ENCODE measurements at places on chromosomes 16 and 17.

DNA sequence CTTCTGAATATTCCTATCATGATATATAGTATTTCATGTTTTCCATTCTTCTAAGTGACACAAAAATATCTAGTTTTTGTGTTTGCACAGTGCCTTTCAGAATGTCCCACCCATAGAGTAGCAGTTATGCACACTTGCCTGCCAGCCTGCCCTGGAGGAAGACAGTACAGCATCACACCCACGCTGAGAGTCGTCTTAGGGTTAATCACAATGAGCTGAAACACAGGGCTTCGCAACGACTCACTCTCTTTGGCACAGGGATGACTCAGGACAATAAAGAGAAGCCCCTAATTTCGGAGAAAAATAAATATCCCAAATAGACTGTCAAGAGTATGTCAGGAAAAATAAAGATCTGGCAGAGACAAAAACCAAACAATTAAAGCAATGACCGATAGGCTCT is 11.6 kb upstream of the NDUFAB1 start:
- DNase-seq = peak; percentile 10

DNA sequence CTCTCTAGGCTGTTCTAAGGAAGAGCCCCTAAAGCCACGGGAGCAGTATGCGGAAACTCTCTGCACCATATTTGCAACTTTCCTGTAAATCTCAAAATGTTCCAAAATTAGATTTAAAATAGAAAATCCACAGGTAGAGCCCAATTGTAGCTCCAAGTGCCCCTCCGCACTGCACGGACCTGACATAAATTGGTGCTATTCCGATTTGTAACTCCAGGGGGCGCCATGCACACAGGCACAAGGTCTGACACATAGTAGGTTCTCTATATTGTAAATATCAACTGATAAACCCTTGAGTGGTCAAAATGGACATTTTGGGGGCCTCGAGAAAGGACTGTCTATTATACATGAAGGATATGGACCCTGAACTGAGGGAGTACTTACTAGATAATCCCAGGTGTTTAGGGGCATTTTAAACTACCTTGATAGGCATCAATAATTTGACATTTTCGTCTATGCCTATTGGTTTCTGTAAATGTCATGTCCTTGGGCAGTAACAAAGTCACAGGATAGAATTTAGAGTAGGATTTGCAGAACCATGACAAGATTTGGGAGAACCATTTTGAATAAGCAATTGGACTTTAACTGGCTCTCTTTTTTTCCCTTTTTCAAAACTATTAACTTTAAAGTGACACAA is 36.6 kb upstream of the TMEM132E start:
- DNase-seq = peak; percentile 39

DNA sequence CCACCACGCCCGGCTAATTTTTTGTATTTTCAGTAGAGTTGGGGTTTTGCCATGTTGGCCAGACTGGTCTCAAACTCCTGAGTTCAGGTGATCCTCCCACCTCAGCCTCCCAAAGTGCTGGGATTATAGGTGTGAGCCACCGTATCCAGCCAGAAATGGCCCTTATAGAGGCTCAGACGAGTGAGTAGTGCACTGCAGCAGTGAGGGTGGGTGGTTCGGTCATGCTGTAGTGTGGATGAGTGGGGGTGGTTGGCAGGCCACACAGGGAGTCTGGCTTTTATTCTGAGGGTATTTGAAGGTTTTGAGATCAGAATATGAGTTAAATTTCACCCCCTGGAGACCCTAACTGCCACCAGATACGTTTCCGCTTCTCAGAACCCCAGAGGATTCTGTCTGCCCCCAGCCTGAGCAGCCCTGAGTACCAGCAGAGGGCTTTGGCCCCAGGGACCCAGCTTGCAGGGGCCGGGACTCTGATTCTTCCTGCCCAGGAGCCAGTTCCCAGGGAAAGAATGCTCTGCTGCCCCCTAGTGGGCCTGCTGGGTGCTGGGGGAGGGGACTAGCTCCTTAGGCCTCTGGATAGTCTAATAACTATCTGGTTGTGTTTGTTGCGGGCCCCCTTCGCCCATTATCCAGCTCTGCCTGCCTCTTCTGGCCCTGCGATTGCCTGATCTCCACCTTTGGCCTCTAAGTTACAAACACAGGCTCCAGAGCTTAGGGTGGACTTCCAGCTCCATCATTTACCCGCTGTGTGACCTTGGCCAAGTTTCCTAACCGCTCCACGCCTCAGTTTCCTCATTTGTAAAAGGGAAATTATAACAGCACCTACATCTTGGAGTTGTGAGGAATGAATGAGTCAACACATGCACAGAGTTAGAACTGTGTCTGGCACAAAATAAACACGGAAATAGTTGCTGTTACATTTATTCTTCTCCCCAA is 2.0 kb downstream of the ZNF771 start:
- peak; percentile 90 for DNase-seq

DNA sequence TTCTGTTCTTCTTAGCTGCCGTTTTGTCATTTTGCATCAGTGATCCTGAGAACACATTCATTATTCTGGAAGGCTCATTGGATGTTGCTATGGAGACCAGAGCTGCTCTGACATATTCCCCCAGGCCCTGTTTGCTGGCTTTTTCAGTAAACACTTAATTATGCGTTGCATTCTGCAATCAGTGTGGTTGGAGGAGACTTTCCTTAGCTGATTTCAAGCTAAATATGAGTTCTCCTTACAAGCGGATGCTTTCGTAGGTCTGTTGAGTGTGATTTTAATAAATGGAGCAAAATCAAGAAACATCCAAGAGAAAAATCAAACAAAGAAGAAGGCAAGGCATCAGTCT is 38.2 kb upstream of the NUDT7 start:
- DNase-seq = no peak

DNA sequence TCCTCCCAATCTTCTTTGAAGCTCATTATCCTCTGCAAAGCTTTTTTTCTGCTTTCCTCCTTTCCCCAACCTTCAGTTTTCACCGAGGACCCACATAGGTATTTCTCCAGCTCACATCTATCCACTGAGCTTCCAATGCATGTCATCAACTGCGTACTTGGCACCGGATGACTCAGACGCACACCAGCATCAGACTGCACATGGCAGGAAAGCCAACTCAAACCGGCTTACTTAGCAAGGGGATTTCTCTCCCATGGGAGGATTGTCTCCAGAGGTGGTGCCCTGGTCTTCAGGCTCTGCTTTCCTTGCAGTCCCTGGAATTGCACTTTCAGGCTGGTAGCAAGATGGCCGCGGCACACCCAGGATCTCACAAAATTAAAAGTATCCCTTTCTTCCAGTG is 1.7 kb upstream of the AKTIP start:
- no peak for DNase-seq

DNA sequence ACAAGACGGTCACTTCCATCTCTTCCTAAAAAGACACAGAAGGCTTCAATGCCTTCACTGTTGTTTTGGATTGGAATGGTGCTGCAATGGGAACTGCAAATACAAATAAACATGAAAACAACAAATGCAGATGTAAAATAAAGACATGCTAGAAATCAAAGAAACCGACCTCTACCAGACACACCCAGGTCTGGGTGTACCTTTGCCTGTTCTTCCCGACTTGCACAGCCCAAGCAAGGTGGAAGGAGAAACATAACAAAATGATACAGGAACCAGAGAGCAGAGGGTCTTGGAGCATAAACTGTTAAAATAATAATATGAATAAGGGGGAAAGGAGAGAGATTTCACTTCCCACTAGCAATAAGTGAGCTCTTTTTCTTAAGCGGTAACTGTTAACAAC is 17.3 kb downstream of the RFFL start:
- no peak for DNase-seq

GRCh38 chr16:87837627-87838289 is 31.5 kb downstream of the SLC7A5 start:
- no peak for DNase-seq

DNA sequence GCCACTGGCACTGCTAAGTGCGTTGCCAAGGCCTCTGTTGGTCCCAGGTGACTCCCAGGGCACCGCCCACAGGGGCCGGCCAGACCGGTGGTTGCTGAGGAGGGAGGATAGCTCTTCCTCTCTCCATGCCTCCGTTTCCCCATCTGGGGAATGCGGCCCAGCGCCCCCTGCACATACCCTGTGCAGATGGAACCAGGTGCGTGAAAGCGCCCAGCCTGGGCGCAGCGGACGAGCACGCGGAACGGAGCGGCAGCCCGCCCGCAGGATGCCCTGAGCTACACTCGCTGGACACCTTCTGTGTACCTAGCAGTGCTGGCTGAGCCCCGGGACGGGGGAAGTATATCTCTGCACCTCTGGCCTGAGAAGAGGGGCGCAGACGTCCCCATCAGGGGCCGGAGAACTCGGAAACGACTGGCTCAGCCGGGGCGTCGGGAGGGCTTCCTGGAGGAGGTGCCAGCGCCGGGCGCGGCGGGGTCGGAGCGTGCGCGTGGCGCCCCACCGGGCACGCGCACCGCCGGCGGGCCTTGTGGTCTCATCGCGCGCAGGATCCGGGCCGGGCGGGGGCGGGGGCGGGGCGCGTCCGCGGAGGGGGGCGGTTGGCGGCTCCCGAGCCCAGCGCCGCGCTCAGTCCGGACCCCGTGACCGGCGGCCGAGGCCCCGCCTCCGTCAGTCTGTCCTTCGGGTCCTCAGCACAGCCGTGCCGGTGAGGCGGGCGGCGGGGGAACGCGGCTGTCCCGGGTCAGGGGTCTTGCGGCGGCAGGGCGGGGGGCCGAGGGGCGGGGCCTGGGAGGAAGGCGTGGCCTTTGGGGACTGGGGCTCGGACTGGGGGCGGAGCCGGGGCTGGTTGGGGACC is at the start of the genes CCDC78 and HAGHL:
Gene CCDC78, minus strand, starts transcription at position 6 of the 853 bp plus-strand sequence. CDS start 76 bp downstream, outside the sequence.
Gene HAGHL, plus strand, starts transcription at position 669 of the 853 bp plus-strand sequence. CDS start 404 bp downstream, outside the sequence.
- DNase-seq = peak; percentile 73

DNA sequence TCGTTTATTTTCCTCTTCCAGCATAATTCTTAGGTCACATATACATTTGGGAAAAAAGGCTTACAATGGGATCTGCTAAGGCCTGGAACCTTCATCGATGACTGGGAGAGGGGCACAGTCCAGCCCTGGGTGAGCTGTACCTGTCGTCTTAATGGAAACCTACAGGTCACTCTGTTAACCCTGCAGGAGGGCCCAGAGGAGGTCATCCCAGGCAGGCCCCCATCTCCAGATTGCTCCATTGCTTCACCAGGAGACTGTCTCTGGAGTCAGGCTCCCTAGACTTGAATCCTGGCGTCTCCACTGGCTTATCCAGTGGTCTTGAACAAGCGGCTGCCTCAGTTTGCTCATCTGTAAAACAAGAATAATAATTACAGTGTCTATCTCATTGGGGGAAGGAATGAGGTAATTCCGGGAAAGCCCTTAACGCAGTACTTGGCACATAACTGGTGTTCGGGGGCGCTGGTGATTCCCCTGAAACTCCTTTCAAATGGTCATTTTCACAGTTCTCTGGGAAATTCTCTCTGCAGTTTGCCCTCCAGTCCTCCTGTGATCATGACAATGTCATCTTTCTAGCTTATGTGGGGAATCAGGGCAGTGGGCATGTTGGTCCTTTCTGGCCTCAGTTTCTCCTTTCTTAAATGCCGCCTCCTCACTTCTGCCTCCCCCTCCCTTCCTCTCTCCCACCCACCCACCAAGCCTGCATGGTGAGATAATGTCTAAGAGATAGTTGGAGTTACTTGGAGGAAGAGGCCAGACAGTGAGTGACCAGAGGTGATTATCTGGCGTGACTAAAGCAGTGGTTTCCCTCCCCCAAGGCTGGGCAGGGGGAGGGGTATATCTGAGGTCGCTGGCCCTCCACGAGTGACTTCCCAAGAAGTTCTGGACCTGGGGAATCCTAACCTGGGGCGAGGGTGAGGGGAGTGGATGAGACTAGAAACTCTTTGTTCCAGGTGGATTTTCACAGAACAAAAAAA is 31.3 kb upstream of the TAC4 start:
- DNase-seq = no peak

GRCh38 chr17:38454532-38454931 is 26.3 kb downstream of the ARHGAP23 start:
- no peak for DNase-seq

- DNase-seq = no peak
Observed at GRCh38 chr17:73336408-73337329, 24.9 kb upstream of the CDC42EP4 start.

DNA sequence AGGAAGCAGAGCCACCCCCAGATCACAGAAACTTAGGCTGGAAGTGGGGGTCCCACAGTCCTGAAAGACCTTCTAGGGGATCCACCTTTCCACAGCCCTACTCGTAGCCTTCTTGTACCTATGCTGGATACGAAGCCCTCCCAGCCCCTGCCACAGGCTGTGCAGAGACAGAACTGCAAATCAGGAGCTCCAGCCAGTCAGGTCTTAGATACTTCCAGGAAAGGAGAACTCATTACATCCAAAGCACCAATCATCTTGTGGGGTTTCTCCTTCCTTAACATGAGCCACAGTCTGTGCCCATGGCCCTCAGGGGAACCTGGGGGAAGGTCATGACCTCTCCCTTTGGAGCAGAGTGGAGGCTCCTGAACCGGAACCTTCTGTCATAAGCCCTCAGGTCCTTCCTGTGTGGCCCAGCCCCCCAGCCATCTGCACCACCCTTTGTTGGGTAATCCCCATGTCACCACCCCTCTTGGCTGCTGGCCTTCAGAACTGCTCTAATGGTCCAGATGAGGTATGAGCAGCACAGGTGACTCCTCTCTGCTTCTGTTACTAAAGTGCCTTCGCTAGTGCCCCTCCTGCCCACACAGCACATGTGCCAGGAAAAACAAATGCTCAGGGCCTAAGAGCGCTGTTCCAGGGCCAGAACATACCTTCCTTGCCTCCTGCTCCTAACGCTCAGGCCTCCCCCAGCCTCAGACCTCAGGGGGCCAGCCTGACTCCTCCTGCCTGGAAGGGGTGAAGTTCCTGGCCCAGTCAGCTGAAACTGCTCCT is 14.6 kb downstream of the SRCIN1 start:
- DNase-seq = peak; percentile 78

GRCh38 chr17:80000981-80001775 is 34.5 kb downstream of the TBC1D16 start:
- DNase-seq = no peak

- DNase-seq = no peak
Observed at GRCh38 chr16:17283016-17283415, 187.7 kb downstream of the XYLT1 start.

GRCh38 chr17:622356-622755 is 92.3 kb downstream of the VPS53 start:
- no peak for DNase-seq

DNA sequence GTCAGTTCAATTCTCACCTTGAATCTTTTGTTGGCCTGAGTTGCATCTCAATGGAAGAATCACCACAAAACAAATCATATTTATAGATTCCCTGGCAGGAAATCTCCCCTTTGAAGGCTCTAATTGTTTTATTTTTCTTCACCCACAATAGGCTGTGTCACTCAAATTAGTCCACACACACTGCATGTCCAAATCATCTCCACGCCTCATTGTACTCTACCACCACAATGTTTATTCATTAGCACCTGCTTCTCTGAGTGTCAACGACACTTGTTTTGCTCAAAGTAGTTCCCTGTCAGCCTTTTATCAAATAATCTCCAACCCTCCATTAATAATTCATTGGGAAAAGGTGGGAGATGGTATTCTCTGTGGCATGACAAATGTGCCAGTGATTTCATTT is 164.3 kb downstream of the ABCC12 start:
- no peak for DNase-seq

DNA sequence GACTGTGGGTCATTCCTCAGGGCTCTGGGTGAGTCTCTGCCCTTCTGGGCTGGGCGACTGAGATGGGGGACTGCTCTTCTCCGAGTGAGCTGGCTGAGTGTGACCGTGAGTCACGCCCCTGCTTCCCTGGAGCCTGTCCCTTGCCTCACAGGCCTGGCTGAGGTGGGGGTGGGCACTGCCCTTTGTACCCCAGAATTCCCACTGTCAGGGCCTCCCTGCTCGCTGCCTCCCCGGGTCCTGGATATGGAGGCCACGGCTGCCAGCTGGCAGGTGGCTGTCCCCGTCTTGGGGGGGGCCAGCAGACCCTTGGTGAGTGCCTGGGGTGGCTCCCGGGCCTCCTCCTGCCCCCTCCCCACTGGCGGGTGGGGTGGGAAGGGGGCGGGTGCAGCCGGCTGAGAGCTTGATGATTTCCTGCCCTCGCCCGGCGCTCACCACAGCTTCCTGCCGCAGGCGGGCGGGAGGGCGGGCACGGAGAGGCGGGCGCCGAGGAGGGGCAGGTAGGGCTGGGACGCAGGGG is at the start of gene LAT:
Gene LAT, plus strand, starts transcription at position 434 of the 517 bp plus-strand sequence. CDS start 366 bp downstream, outside the sequence.
- DNase-seq = peak; percentile 92
